ENCODE measurements at places on chromosomes 11 and 22.

DNA sequence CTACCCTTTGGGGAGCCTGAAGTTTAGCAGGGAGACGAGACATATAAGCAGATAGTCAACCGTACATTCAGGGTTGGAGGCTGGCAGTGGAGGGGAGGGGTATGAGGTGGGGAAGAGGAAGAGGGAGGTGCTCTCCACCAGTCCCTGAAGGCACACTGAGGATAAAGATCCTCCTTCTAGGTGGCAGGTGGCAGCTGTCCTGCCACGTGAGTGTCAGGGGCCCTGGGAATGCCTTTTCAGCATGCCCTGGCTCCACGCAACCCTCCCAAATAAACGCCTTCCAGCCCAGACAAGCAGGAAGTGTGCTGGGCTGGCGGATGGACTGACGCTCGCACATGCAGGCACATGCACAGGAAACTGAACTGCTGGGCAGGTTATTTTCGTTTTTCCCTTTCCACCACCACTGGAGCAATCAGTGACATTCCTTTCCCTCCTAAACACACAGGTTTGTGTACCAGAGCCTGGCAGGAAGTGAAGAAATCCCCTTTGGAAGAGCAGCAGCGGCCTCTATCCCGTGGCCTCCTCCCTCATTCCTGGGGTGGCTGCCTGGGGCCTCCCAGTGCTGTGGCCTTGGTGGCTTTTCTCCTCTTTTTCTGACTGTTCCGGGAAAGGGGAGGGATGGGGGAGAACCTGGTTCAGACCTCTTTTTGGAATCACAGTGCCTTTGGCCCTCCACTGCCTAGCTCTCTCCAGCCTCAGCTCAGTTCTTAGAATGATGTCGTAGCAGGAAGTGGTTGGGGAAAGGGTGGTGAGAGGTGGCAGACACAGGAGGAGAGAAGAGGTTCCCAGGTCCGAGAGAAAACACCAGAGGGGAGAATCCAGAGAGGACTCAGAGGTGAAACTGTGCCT, 157.0 kb upstream of the TIMP3 start:
- no peak for DNase-seq

DNA sequence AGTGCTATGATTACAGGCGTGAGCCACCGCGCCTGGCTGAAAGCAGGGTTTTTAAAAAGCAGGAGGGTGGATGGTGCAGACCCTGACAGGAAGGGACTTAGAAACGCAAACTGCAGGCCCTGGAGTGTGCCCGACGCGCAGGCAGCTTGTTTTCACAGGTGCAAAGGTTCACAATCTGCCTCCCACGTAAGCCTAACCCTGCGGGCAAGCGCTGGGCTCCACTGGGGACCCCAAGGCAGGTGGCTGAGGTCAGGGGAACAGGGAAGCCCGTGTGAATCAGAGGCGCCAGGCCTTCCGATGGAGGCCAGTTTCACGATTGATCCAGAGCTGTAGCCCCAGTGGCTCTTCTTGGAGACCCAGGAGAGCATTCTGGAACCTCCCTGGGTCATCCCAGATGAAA, 256.3 kb downstream of the BRD1 start:
- DNase-seq = no peak

- no peak for DNase-seq
These were observed 28.3 kb upstream of the CCDC134 start for GRCh38 chr22:41772198-41772597.

DNA sequence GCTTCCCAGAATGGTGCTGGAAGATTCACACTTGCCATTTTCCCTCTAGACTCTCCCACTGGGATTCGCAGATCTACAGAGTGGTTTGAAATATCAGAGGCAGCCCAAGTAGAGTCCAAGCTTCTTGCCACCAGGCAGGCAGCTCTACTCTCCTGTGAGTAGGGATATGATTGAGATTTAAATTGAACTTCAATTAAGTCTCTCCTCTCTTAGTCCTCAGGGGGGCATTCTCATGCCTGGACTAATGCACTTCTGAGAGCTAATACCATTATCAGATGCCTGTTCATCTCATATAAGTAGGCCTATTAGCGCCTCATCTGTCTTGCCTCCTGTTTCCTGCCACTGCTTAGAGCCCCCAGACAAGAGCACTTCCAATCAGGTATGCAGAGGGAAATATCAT, 25.5 kb upstream of the AMPD3 start:
- DNase-seq = no peak

DNA sequence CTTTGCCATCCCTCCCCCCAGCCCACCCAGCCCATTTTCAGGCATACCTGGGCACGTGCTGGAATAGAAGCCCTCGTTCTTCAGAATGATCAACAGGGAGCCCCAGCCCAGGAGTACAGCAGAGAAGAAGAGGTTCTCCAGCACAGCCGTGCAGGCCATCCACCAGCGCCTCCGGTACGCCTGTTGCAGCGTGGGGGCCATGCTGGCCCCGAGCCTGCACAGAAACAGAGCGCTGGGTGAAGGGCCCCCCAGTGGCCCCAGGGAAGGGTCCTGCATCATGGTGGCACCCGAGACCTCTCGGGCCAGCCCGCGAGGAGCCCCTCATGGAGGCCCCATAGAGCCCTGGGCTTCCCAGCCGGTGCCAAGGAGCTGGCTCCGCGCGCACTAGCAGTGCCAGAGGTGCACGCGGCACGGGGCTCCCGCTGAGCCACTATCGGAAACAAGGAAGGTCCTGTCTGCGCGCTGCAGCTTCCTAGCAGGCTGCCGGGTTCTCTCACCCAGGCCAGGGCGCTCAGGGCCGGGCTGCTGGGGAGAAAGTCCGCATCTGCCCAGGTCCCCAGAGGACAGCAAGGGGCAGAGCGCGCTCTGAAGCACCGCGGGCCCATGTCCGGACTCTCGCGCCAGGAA, 1.5 kb downstream of the SLC43A1 start:
- no peak for DNase-seq

GRCh38 chr11:63999349-64000025, 13.2 kb downstream of the OTUB1 start:
- no peak for DNase-seq

DNA sequence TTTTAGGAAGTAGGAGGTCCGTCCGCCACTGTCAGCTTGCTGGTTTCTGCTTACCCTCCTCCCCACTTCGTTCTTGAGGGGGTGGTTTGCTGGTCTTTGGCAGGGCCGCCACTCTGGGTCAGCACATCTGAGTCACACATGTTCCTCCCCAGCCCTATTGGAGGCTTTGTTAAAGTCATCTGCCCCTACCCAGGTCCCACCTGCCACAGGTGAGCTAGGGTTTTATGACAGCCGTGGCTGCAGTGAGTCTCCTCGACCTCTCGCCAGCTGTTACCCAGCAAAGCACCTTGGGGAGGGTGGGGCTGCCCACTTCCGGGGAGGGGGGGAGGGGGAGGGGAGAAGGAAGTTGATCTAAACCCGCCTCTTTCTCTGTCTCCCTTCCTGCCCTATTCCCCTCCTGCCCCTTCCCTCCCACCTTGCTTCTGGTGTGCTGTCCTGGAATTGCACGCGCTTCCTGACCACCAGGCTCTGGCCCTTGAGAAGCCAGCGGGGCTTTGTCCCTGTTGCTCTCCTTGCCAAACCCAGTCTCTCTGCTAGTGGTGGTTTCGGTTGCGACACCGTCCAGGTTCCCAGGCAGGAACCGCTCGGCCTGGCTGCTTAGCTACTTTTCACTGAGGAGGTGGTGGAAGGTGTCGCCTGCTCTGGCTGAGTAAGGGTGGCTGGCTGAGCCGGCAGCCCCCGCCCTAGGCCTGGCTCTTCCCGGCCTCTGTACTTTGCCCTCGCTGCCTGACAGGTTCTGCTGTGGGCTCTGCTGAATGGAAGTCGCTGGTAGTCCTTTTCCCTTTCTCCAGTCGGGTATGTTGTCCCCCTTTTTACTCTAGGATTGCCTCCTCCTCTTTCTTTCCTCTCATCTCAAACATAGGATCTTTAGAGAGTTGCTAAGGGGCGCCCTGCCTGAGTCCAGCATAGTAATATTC, 28.5 kb downstream of the RCOR2 start:
- peak; percentile 91 for DNase-seq

- DNase-seq = no peak
These were observed 46.3 kb upstream of the RRM1 start for GRCh38 chr11:4048340-4048739.

- no peak for DNase-seq
These were observed 1.4 kb downstream of the SLC17A6 start for GRCh38 chr11:22339611-22340010.

- DNase-seq = peak; percentile 58
These were observed 14.1 kb downstream of the RPS13 start for GRCh38 chr11:17063171-17064002.

DNA sequence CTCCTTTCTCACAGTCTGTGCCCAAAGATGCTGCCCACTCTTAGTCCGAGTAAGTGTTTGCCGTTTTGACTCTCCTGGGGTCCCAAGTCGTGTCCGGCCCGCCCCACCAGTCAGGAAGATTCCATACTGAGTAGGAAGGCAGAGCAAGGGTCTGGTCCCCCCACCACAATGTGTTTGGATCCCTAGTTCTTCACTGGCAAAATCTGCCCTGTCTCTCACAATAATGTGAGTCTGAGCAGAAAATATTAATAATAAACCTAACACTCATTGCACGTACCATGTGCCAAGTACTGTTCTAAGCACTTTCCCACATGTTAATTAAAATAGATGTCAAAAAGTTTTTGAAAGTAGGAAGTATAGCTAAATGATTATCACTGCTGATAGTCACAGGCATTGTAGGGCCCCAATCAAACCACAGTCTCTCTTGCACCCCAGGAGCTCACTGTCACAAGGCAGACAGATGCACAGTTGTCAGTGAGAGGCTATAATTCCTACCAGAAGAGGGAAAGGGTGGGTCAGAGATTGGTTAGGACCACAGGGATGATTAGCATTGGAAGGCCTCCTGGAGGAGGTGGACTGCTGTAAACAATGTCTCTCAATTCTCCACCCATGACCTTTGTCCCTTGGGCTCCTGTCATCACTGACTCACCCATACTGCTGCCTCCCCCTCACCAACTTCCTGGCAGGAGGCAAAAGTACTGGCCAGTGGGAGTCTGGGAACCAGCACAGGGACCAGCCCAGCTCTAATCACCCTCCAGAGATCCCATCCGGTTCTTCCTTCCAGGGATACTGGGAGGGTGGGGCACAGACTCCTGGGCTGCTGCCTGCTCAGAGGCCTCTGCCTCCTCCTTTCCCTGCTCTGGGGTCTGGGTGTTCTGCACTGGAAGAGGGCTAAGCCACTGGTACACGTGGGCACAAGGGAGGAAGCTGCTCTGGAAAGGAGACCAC, 1.0 kb upstream of the POLD4 start:
- DNase-seq = peak; percentile 17

DNA sequence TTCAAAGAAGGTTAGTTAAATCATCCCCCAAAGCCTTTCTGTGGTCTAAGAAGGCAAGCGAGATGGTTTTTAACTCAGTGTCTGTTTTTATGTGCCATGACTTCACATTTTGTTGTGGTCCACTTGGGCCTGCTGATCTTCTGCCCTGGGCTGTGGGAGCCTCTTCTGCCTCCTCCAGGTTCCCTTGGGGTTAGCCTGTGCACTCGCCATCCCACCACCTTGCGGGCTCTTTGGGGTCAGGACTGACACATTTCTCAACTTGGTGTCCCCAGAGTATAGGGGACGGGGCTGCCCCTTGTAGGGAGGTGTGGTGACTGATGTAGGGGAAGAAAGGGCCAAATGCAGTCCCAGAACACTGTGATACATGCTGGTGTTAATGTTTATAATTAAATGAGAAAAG, 207.0 kb downstream of the TBC1D22A start:
- DNase-seq = no peak

- peak; percentile 75 for DNase-seq
These were observed 31.0 kb upstream of the PPP2R1B start for GRCh38 chr11:111797145-111797581.

GRCh38 chr22:46143491-46144147, 6.7 kb upstream of the PPARA start:
- DNase-seq = no peak

DNA sequence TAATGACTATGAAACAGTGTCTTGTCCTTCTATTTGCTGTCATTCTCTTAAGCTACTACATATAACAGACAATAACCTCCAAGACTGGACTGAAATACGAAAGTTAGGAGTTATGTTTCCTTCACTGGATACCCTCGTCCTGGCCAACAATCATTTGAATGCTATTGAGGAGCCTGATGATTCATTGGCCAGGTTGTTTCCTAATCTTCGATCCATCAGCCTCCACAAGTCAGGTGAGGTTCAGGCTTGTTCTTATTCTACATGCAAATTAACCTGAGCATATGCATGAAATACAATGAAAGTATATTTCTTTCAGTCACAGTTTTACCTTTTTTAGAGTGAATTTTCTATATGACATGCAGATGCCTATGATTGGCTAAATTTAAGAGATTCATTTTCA, 31.2 kb downstream of the TBCEL start:
- DNase-seq = no peak

DNA sequence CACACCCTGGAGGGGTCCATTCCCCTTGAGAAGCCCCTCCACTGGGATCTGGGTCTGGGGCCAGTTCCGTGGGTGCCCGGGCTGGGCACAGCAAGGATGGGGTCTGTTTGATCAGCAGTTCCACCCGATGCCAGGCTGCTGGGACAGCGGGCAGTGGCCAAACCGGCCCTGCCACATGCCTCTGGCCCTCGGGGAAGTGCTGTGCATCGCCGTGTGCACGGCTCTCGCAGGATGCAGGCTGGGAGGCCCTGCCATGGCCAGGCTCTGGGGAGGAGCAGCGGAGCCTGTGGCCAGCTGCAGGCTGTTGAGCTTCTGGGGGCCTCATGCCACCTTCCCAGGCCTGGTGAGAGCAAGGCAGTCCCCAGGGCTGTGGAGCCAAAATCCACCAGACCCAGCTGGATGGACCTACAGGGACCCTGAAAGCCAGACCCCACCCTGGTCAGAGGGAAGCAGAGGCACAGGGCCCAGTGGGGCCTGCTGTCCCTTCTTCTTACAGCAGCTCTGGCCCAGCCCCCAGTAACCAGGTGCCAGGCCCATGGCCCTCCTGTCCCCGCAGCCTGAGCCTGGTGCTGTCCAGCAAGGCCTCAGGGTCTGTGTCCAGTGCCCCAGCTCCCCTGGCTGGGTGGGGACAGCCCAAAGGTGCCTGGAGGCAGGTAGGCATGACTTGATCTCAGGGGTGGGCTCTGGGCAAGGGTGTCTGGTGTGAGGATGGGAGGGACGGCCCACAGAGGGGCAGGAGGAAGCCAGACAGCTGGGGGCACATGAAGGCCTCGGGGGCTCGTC, 57.3 kb downstream of the WNT7B start:
- DNase-seq = no peak

GRCh38 chr11:2703363-2704141, 3.8 kb upstream of the KCNQ1OT1 start:
- no peak for DNase-seq

All from HL-60 (cell line).